ENCODE measurements at places on chromosomes 7 and 10. TPM values are rescaled to one million over a fixed set of nuclear protein-coding genes. Genes with fewer than 3 reads are reported as not detected.

The RBM20 gene
- total RNA-seq, result 0.06 TPM

The ECHDC3 gene
- total RNA-seq, result 1.2 TPM

GRCh38 chr7:127850195-127850594 lies 181.0 kb downstream of the LRRC4 start:
- DNase-seq, result no peak
- H3K4me3 ChIP-seq, result no peak overlapping the region
- H3K4me1 ChIP-seq, result peaks cover 13% of the 10 kb centered on the region
- H3K27ac ChIP-seq, result no peak overlapping the region
- H3K36me3 ChIP-seq, result peaks cover 25% of the 10 kb centered on the region

The CALML5 gene
- total RNA-seq, result not detected

DNA sequence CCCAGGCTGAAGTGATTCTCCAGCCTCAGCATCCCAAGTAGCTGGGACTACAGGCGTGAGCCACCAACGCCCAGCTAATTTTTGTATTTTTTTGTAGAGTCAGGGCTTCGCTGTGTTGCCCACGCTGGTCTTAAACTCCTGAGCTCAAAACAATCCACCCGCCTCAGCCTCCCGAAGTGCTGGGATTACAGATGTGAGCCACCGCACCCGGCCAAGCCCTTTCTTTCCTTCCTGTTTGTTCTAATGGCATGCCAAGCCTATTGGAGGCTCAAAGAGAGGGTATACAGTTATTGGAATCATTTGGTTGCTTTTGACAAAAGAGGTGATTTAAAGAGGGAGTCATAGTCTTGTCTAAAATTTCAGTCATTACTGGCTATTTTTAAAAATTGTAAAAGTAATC lies 46.0 kb upstream of the TRIM8 start:
- DNase-seq, result no peak
- H3K27me3 ChIP-seq, result no peaks in the 10 kb centered on the region
- H3K4me1 ChIP-seq, result peaks cover 3% of the 10 kb centered on the region

GRCh38 chr7:154406312-154406711 lies 354.1 kb downstream of the DPP6 start:
- DNase-seq, result no peak
- no peaks in the 10 kb centered on the region for H3K27me3 ChIP-seq
- H3K4me3 ChIP-seq, result no peak overlapping the region
- H3K36me3 ChIP-seq, result no peaks in the 10 kb centered on the region

DNA sequence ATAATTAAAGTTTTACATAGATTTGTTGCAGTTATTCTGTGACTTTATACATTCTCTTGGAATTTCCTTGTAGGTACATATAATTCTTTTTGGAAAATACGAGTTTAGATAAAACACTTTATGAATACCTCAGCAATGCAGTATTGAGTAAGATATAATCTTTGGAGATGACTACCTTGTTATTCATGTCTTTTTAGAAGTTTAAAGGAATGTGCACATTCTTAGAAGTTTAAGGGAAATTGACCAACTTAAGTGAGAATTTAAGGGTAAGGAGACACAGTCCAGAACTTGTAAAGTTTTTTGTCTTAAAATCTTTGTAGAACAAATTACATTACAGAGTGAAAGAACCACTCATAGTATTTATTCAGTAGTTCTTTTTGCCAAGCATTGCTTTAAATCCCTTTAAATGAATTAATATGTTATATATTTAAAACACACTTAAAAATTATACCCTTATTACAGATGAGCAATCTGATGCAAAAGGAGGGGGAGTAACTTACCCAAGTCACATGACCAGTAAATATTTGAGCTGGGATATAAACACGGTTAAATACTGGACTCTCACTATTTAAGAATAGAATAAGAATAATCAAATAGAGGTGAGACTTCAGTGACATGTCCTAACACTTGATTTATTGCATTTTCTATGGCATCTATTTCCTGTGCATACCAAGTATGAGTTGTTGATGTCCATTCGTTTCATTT lies 139.5 kb upstream of the FERD3L start:
- H3K27me3 ChIP-seq, result no peaks in the 10 kb centered on the region
- H3K36me3 ChIP-seq, result no peaks in the 10 kb centered on the region
- no peak overlapping the region for H3K4me3 ChIP-seq
- DNase-seq, result no peak
- no peak overlapping the region for H3K27ac ChIP-seq
- no peaks in the 10 kb centered on the region for H3K4me1 ChIP-seq

DNA sequence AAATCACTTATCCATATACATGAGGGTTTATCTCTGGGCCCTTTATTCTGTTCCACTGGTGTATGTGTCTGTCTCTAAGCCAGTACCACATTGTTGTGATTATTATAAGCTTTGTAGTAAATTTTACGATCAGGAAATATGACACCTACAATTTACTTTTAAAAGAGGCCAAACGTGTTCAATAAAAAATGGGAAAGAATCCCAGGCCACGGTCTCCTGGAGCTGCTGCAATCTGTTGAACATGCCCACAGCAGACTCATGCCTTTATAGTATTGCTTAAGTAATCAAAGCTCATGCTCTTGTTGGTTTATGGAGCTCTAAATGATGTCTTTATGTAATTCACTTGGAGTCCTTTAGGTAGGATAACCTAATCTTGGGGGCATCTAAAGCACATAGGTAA lies 273.0 kb downstream of the ZMYND11 start:
- no peaks in the 10 kb centered on the region for H3K4me1 ChIP-seq
- H3K36me3 ChIP-seq, result no peaks in the 10 kb centered on the region
- DNase-seq, result no peak
- no peak overlapping the region for H3K27ac ChIP-seq
- H3K27me3 ChIP-seq, result peaks cover 2% of the 10 kb centered on the region

The OR2A42 gene
- not detected for total RNA-seq

GRCh38 chr10:37234692-37235091 lies 109.3 kb downstream of the ANKRD30A start:
- no peak for DNase-seq
- H3K27me3 ChIP-seq, result no peaks in the 10 kb centered on the region
- H3K4me3 ChIP-seq, result no peak overlapping the region
- H3K4me1 ChIP-seq, result no peaks in the 10 kb centered on the region
- no peak overlapping the region for H3K27ac ChIP-seq

- H3K27me3 ChIP-seq, result peaks cover 15% of the 10 kb centered on the region
- no peaks in the 10 kb centered on the region for H3K36me3 ChIP-seq
- no peak overlapping the region for H3K27ac ChIP-seq
- no peak for DNase-seq
- H3K4me3 ChIP-seq, result no peak overlapping the region
These were observed 59.6 kb upstream of the CDK13 start for GRCh38 chr7:39890411-39890810.

DNA sequence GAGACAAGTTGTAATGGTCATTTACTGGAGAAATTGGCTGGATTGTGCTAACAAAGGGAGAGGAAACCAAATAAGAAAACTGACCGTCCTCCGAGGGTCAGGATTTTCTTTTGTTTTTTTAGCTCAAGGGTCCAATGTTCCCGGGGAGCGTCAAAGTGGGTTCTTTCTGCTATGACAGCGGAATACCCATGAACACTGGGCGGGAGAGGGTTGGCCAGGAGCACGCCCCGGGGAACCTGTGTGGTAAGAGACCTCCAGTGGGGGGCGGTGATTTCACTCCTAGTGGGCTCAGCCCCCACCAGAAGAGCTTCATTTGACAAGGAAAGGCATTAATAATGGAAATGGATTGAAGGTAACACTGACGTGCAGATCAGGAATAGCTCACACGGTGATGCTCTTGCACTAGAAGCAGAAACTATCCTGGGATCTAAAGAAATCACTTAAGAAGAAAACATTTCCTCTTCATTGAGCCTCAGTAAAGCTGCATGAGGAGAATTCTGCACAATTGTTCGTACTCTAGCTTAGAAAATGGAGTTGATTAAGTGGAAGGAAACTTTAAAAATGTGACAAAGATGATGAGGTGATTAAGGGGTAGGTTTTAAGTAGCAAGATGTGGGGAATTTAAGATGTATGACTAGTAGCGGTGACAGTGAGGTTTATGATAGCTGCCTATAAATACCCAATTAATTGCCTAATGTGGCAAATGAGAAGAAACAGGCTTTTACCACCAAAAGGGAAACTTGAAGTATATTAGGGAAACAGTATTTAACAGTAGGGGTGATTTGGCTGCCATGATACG lies 627.2 kb downstream of the SUGCT start:
- H3K27ac ChIP-seq, result no peak overlapping the region
- no peak overlapping the region for H3K4me3 ChIP-seq

DNA sequence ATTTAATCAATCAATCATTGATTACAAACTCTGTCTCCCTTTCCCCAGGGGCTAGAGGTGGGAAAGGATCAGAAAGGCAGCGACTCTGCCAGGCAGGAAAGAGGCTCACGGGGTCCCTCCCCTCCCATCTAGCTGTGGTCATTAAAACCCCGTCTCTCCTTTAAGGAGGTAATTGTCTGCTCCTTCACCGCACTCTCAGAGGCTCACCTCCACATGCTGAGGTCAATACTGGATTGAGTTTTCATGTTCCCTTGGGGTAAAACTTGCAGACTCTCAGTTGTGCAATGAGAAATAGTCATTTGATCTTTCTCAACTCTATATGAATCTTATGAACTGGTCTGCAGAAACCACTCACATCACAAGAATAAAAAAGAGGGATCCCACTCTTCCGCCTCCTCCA lies 368.8 kb downstream of the ADRA2A start:
- H3K27ac ChIP-seq, result no peak overlapping the region
- H3K4me1 ChIP-seq, result no peaks in the 10 kb centered on the region
- H3K36me3 ChIP-seq, result no peaks in the 10 kb centered on the region
- no peak for DNase-seq
- H3K4me3 ChIP-seq, result no peak overlapping the region

DNA sequence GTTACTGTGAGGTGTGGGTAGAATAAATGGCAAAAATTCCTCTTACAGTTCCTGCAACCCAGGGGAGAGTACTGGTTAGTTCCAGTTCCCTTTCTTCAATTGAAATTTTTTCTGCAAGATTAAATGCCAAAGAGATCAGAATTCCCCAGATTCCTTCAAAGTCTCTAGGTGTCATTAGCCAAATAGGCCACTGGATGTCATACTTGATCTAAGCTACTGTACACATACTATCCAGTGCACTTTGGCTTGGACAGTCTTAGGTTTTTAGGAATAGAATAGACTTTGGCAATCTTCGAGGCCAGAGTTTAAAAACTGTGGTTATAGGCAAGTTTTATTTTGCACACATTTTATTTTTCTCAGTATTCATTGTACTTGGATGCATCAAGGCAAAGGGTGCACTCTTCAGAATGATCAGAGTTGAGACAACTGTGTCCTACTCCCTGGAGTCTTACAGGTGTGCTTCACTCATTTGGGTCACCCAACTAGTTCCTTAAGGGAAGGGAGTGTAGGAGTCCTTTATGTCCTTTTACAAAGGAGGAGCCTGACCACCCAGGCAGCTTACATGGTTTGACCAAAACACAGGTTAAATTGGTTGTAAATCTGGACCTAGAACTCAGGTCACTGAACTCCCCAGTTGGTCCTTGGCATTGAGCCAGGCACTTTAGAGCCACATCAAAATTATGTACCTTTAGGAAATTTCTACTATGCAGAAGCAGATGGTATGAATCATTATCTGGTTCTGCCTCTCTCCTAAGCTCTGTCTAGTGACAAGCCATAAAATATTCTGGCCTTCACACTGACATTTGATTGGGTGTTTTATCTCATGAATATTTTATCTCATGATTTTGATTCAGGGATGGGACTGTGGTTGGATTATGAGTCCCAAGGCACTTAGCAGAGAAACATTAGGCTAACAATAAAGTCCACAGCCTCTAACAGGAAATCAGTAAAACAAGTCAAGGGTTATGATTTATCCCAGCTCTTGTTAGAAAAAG lies 49.5 kb downstream of the ASAH2B start:
- H3K36me3 ChIP-seq, result no peaks in the 10 kb centered on the region
- H3K4me1 ChIP-seq, result no peaks in the 10 kb centered on the region
- DNase-seq, result no peak
- no peak overlapping the region for H3K4me3 ChIP-seq

DNA sequence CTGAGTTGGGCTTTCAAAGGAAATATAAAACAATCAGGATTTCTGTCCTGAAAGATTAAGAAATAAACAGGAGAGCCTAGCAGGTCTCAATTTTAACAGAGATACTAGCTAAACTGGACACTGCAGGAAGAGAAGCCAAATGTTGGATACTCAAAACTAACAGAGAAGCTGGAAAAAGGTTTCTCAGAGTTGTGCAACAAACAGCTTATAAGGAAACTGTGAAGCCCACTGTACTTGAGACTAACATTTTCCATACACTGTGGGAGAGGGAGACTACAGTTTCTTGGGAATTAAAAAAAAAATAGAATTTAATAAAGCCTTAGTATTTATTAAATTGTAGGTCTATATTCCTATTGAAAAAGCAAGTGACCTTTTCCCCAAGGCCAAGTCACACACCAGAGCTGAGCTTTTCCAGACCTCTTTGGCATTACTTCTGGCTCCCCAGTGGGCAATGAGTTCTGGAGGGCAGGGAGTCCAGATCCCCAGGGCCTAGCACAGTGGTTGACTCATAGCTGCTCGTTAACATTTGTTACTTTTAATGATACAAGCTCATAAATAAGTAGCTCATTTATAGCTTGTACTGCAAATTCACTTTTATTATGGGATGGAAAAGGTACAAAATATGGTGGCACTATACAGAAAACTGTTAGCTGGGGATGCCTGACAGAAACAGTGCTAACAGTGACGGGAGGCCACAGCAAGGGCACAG lies 68.3 kb downstream of the MINDY3 start:
- H3K36me3 ChIP-seq, result peaks cover 26% of the 10 kb centered on the region
- H3K27me3 ChIP-seq, result no peaks in the 10 kb centered on the region
- no peak for DNase-seq
- H3K4me3 ChIP-seq, result no peak overlapping the region
- no peak overlapping the region for H3K27ac ChIP-seq
- H3K4me1 ChIP-seq, result no peaks in the 10 kb centered on the region

DNA sequence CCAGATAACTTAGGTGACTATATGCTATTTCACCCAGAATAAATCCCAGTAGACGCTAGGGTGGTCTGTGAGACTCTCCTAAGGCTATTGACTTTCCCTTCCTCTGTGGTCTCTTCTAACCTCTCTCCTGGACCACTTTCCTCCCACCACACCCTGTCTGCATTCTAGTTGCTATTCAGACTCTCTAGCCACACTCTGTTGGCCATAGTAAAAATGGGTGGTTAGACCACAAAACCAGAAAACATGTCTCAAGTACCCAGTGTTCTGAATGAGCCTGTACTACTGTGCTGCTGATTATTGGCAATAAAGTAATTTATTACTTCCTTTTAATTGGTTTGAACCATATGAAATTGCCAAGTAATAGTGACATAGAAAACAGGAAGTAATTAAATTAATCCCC lies 240.8 kb downstream of the KIF20B start:
- DNase-seq, result no peak
- no peaks in the 10 kb centered on the region for H3K36me3 ChIP-seq
- no peak overlapping the region for H3K4me3 ChIP-seq
- peaks cover 2% of the 10 kb centered on the region for H3K4me1 ChIP-seq
- H3K27ac ChIP-seq, result no peak overlapping the region

The NEUROD6 gene
- not detected for total RNA-seq

GRCh38 chr7:50292165-50292757 lies 12.3 kb upstream of the IKZF1 start:
- H3K27ac ChIP-seq, result no peak overlapping the region
- H3K36me3 ChIP-seq, result peaks cover 3% of the 10 kb centered on the region
- no peak for DNase-seq
- H3K4me1 ChIP-seq, result peaks cover 16% of the 10 kb centered on the region
- H3K4me3 ChIP-seq, result no peak overlapping the region
- H3K27me3 ChIP-seq, result peaks cover 2% of the 10 kb centered on the region

GRCh38 chr10:95214369-95214768 lies 20.3 kb downstream of the ACSM6 start:
- H3K36me3 ChIP-seq, result peaks cover 8% of the 10 kb centered on the region
- H3K4me3 ChIP-seq, result no peak overlapping the region
- H3K27ac ChIP-seq, result no peak overlapping the region
- DNase-seq, result no peak
- H3K27me3 ChIP-seq, result no peaks in the 10 kb centered on the region
- H3K4me1 ChIP-seq, result no peaks in the 10 kb centered on the region

- no peak for DNase-seq
- H3K36me3 ChIP-seq, result no peaks in the 10 kb centered on the region
- no peak overlapping the region for H3K4me3 ChIP-seq
- no peaks in the 10 kb centered on the region for H3K27me3 ChIP-seq
These were observed 46.0 kb upstream of the KDM7A start for GRCh38 chr7:140222814-140223213.

Measured in activated naive CD8-positive, alpha-beta T cell treated with anti-CD3 and anti-CD28 coated beads, Interleukin-2, amount 10 ng/mL, durations not matched to agents 7 days and 5 days (primary cell).